ENCODE measurements at places on chromosomes 1 and 21.

DNA sequence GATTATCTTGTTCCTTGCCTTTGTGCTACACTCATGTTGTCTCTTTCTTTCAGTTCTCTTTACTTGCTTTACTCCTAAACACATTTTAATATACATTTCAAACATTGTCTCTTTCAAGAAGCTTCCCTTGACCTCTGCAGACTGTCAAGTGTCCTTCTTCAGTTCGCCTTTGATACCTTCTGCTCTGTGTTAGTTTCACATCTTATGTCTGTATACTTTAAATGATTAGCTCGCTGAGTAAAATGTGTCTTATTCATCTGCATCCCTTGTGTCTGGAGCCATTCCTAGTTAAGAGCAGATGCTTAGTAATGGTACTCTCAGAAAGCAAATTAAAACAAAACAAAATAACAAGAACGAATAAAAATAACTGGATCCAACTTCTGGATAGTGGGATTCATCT lies 303.3 kb downstream of the S1PR1 start:
- DNase-seq = no peak

GRCh38 chr1:36859926-36860325 lies 174.4 kb downstream of the GRIK3 start:
- no peak for DNase-seq

- no peak for DNase-seq
Observed at GRCh38 chr1:12521096-12521495, 96.9 kb downstream of the DHRS3 start.

DNA sequence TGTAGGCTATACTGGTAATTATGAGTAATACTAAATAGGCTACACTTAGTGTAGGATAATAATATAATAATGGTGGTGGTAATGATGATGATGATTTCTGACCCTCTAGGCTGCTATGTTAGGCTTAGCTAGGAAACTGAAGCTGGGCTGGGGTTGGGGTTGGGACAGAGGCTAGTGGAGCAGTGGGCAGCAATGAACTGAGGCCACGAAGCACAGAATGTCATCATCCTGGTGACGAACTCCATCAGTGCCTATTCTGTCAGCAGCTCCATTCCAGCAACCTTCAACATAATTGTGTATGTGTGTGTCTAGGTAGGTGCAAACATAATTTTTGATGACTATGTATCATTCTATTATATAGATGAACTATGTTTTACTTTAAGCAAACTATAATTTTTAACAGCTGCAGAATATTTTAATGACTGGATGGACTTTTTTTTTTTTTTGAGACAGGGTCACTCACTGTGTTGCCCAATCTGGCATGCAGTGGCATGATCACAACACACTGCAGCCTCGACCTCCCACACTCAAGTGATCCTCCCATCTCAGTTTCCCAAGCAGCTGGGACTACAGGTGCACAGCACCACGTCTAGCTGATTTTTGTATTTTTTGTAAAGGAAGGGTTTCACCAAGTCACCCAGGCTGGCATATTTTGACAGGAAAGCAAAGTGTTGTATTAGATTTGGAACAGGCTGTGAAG lies 12.9 kb upstream of the CLIC4 start:
- DNase-seq = no peak

DNA sequence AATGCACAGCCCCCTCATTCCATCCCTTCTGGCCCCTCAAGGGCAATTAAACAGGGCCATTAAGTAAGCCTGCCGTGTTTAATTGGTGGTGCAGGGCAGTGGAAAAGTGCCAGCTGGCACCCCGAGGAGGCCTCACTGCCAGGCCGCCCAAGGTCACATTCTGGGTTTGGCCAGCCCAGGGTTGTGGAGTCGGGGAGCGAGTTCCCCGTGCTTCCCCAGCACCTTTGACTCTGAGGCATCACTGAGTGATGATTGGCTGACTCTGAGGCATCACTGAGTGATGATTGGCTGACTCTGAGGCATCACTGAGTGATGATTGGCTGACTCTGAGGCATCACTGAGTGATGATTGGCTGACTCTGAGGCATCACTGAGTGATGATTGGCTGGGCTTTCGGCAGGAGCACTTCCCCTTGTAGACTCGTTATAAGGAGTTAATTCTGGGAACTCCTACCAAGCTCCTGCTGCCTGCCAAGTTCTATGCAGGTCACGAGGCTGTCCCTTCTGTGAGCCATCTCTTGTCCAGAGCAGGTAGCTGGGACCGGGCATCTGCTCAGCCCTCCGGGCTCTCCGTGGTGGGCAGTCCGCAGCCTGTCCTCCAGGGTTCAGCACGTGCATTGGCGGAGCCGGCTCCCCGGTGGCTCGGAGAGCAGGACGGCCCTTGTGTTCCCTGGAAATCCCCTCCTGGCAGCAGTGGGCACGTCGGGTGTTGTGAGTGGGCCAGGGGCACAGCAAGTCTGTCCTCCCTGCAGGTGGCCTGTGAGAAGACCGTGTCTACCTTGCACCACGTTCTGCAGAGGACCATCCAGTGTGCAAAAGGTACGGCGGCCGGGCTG lies 20.9 kb downstream of the CSTB start:
- DNase-seq = no peak
